NCI-H1417 treated with DMSO at 0.1 percent for 48 hours (cell line): ENCODE measurements at places on chromosomes 3 and 15.

DNA sequence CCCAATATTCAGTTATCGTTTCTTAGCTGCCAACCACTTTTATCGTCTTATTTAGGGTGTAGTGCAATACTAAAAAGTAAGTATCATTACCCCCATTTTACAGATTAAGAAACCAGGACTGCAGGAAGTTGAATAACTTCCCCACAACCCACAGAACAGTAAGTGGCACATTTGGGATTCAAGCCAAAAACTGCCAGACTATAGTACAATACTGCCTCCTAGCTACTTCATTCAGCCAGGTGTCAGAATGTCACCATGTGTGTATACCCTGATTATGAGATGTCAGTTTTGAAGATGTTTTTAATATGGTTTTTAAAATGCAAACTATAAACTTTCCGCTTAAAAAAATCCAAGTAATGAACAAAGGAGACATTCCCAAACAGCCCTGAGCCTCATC lies 74.2 kb upstream of the PROK2 start:
- DNase-seq: no peak

DNA sequence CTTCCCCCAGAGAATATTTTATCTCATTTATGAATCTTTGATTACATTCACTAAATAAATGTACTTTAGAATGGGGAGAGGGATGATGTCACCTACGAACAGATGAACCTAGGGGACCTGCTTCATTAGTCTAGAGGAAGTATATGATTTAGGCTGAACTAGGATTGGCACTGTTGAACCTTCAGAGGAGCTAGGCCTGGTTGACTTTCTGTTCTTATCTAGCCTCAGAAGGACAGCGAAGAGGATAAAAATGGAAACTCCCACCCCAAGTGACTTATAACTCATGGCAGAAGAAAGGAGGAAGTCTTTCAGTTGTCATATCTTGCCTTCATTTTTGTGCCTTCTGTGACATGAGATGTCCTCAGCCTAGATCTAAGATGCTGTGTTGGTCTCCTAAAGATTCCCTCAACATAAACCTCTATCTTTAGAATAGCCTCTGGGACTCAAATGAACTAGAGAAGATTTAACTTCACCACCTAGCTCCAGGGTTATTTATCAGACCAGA lies 42.6 kb downstream of the POLG start:
- DNase-seq: no peak

- DNase-seq: no peak
These were observed 30.8 kb upstream of the BFSP2 start for GRCh38 chr3:133369068-133369440.

DNA sequence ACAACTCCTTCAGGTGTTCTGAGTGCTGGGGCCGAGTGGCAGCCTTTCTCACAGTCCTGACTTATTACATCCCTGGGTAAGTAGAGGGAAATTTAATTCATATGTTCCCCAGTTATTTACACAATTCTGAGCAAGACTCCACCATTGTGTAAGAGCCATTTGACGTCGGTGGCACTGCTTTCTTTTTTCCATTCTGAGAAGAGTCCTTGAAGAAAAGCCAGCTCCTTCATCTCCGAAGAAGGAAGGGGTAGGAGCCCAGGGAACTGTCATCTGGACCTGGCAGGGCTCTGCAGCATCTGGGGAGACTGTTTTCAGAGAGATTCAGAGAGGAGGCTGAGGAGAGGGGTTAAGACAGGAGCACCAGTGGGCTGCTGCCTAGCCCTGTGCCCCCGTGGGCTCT lies 22.6 kb upstream of the MASP1 start:
- no peak for DNase-seq

- no peak for DNase-seq
These were observed 95.5 kb downstream of the DPH6 start for GRCh38 chr15:35450492-35450891.

DNA sequence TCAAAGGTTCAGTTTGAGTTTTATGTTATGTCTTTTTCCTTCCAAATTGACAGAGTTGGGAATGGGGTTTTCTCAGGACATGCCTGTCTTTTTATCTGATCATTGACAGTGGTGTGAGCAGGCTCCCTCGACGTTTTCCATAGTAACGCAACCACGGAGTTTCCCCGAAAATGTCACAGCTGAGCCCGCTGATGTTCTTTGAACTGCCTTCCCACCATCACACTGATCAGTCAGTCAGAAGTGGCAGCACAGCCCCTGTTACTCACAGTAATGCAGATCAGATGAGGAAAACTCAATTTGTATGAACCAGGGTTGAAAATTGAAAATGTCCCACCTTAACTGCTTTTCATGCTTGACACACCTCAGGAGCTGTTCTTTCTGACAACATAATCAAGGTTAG lies 210.4 kb downstream of the NECTIN3 start:
- DNase-seq: no peak

DNA sequence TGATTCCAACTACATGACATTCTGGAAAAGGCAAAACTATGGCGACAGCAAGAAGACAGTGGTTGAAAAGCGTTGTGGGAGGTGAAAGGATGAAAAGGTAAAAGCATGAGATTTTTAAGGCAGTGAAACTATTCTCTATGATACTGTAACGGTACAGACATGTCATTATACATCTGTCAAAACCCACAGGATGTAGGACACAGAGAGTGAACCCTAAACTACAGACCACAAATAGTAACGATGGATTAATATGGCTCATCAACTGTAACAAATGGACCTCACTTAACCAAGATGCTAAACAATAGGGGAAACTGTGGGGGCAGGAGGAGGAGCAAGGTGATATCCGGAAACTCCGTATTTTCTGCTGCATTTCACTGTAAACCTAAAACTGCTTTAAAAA lies 39.1 kb downstream of the MYO9A start:
- no peak for DNase-seq

- DNase-seq: no peak
These were observed 53.7 kb downstream of the PDIA5 start for GRCh38 chr3:123120573-123120972.

GRCh38 chr15:43877371-43877770 lies 50.6 kb downstream of the WDR76 start:
- no peak for DNase-seq

GRCh38 chr3:144662729-144663128 lies 691.1 kb downstream of the DIPK2A start:
- DNase-seq: no peak

DNA sequence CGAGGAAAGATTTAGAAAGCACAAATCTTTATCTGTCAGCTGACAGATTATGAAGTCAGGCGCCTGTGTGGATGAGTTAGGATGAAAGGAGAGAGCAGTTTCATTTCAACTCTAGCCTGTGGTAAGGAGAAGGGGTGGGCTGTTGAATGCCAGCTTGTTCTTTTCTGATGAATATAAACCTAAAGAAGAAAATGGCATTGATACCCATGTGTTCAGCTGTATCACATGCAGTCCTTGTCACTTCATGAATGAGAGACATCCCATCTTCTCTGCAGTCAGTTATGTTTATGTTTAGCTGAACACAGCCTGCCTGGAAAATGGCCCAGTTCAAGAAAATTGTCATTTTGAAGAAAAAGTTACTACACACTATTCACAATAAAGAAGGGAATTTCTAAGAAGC lies 345.7 kb upstream of the RBMS3 start:
- DNase-seq: no peak

GRCh38 chr3:10470120-10471053 lies 35.0 kb downstream of the ATP2B2 start:
- DNase-seq: no peak

DNA sequence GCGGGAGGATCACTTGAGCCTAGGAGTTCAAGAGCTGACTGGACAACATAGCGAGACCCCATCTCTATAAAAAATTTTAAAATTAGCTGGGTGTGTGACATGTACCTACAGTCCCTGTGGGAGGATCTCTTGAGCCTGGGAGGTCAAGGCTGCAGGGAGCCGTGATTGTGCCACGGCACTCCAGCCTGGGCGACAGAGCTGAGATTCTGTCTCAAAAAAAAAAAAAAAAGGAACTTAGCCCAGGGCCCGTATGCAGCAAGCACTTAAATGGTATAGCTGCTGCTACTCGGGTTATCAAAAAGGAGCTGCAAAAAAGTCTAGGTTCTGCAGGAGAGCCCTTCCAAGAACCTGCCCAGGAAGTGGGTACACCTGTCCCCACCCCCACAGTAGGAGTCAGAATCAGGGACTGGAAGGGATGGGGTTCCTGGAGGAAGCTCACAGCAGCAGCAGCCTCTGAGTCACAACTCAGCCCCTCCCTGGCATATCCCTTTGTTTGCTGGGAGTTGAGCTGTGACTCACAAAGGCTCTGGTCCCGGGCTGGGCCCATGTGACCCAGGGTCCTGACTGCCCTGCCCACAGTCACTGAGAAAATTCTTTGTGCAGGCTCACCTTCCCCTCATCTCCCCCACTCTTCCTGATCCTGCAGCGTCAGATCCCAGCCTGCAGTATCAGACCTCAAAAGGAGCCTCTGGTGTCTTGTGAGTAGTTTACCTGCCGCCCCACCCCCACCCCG lies at the start of gene SPATA12:
TSS of gene SPATA12 (plus strand) at position 576 of the 733 bp plus-strand sequence. CDS start 13,031 bp downstream, outside the sequence.
- DNase-seq: no peak

GRCh38 chr15:73601451-73602445 lies 31.4 kb downstream of the NPTN start:
- DNase-seq: no peak

- DNase-seq: no peak
These were observed 69.8 kb downstream of the TCF12 start for GRCh38 chr15:56988219-56988618.

DNA sequence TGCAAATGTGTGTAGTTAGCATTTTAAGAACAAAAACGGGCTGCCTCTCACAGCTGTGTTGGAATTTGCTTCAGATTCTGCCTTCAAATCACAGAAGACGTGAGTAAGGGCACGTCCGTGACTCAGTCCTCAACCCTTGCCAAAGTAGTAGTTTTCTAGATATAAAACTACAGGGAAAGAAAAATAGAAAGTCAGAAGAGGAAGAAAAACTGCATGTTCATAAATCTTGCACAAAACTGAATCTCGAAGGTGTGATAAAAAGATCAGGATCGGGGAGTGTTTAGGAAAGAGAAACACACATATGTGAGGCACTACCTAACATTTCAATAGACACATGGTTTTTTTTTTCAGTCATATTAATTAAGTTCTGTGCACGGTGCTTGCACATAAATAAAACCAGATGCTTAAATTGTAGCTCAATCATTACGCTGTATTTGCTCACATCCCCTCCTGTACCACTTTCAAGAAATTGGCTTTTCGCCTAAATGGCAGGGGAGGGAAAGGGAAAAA lies 71.7 kb downstream of the P3H2 start:
- DNase-seq: no peak

- DNase-seq: no peak
These were observed 227.4 kb upstream of the DCBLD2 start for GRCh38 chr3:99128725-99129505.

DNA sequence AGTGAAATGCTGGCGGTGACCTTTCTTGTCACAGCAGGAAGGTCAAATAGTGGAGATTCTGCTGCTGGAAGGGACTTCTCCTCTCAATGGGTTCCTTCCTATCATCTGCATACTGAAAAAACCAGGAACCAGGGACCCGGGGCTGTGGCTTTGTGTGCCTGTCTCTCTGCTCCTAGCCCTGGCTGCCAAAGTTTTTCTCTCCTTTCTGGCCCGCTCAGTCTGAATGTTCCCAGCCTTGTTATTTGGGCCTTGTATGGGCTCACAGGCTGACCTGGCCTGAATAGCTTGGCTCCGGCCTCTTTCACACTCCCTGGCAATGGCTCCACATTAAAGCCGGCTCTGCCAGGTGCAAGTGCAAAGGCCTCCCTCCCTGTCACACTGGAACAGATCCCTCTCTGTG lies 94.7 kb downstream of the LRIG1 start:
- no peak for DNase-seq

DNA sequence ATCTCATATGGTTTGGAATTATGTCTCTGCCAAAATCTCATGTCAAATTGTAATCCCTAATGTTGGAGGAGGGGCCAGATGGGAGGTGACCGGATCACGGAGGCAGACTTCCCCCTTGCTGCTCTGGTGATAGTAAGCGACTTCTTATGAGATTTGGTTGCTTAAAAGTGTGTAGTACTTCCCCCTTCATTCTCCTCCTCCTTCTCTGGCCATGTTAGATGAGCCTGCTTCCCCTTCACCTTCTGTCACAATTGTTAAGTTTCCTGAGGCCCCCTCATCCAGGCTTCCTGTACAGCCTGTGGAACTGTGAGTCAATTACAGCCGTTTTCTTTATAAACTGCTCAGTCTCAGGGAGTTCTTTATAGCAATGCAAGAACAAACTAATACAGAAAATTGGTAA lies 51.1 kb downstream of the NEDD4 start:
- DNase-seq: no peak

DNA sequence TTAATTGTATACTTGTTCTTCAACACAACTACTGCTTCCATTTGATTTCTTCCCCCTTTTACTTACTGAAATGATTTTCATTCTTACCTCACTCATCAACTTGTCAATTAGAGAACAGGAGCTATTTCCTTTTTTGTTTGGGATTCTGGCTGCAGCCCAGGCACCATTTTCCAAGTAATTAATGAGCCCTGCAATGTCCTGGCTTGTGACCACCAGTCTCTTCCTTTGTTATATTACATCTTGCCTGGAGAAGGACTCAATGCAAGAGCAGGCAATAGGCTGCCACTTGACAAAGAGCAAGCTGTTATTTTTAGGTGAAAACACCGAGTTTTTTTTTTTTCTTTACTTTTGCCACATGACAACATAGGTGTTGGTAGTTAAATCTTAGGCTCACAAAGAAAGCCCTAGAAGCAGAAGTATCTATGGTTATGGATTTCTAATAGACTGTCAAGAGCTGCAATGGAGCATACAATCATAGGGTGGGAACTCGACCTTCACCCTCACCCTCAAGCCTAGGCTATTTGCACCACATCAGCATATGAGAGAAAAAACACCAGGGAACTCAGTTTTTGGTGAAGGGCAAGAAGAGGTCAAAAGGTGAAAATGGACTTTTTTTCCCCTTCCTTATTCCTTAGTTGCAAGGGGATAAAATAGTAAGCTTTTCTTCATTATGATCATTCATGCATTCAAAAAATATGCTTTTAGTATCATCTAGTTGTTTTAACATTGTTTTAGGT lies 114.9 kb downstream of the TNIK start:
- no peak for DNase-seq

GRCh38 chr15:65110676-65111292 lies 4.2 kb downstream of the UBAP1L start:
- DNase-seq: no peak

GRCh38 chr3:99966662-99967416 lies 147.5 kb downstream of the FILIP1L start:
- no peak for DNase-seq

- DNase-seq: no peak
These were observed 400.2 kb downstream of the MCTP2 start for GRCh38 chr15:94631608-94632007.

GRCh38 chr15:88018869-88019641 lies 237.5 kb downstream of the NTRK3 start:
- no peak for DNase-seq

DNA sequence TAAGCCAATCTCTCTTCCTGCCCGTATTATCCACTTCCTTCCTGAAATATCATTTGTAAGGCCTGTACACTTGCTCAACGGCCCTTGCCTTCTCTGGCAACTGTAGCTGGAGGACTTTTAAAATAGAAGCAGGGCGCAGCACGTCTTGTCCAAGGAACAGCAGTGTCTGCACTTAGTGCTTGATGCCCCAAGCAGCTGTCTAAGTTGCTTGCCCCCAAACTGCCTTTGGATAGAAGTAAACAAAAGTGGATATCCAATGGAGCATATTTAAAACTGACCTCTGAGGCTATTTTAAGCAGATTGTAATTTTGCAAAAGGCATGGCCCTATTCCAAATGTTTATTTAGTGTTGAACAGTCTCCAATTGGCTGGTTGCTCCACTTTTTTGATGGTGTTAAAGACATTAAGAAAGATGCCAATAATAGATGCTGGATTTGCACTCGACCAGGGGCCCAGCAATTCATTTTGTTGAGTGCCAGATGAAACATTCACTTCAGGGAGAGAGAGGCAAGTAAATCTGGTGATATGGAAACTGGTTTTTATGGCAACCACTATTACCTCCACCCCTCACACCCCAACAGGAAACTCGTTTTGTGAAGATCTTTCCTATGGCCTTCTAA lies 526.8 kb upstream of the TBL1XR1 start:
- peak; percentile 19 for DNase-seq
